ENCODE measurements at places on chromosomes 1 and 21. TPM values are rescaled to one million over a fixed set of nuclear protein-coding genes. Genes with fewer than 3 reads are reported as not detected.

RHD gene
- not detected for total RNA-seq

RIPPLY3 gene
- total RNA-seq = not detected

DENND1B gene
- 21.3 TPM for total RNA-seq

ADCY10 gene
- total RNA-seq = not detected

GJA8 gene
- total RNA-seq = not detected

NBPF9 gene
- total RNA-seq = 14.3 TPM

GIPC2 gene
- 0.51 TPM for total RNA-seq

ACTA1 gene
- total RNA-seq = not detected

ZSWIM5 gene
- 1.1 TPM for total RNA-seq

SHCBP1L gene
- total RNA-seq = not detected

PTPN22 gene
- 0.51 TPM for total RNA-seq

NHLH1 gene
- total RNA-seq = not detected

CHI3L2 gene
- total RNA-seq = not detected

TSPAN2 gene
- 9.0 TPM for total RNA-seq

ADORA3 gene
- total RNA-seq = not detected

SLC66A1 gene
- total RNA-seq = 16.2 TPM

PTGFR gene
- total RNA-seq = 13.3 TPM

DIP2A gene
- total RNA-seq = 14.3 TPM

WLS gene
- 26.7 TPM for total RNA-seq

TMPRSS15 gene
- total RNA-seq = not detected

NBPF4 gene
- total RNA-seq = not detected

CELA3B gene
- not detected for total RNA-seq

AIRE gene
- total RNA-seq = not detected

LAPTM5 gene
- total RNA-seq = not detected

CD247 gene
- total RNA-seq = not detected

SLC25A34 gene
- 0.13 TPM for total RNA-seq

S100A14 gene
- not detected for total RNA-seq

CENPS gene
- 25.4 TPM for total RNA-seq

CFHR1 gene
- total RNA-seq = not detected

CD48 gene
- not detected for total RNA-seq

STYXL2 gene
- not detected for total RNA-seq

TRIM33 gene
- total RNA-seq = 17.6 TPM

PGLYRP4 gene
- not detected for total RNA-seq

VCAM1 gene
- 1.4 TPM for total RNA-seq

CAPN9 gene
- total RNA-seq = not detected

SAMD11 gene
- 40.9 TPM for total RNA-seq

CELF3 gene
- not detected for total RNA-seq

CCDC24 gene
- 4.7 TPM for total RNA-seq

ACOT11 gene
- total RNA-seq = 4.8 TPM

MMEL1 gene
- total RNA-seq = not detected

SH2D1B gene
- total RNA-seq = not detected

AMY1A gene
- not detected for total RNA-seq

CLCA4 gene
- total RNA-seq = not detected

PLEKHN1 gene
- 1.4 TPM for total RNA-seq

PSRC1 gene
- total RNA-seq = 20.5 TPM

DLGAP3 gene
- not detected for total RNA-seq

S100A2 gene
- 9.0 TPM for total RNA-seq

S100B gene
- total RNA-seq = not detected

EXTL1 gene
- 3.4 TPM for total RNA-seq

ETV3L gene
- not detected for total RNA-seq

ANGPTL7 gene
- not detected for total RNA-seq

SPATA45 gene
- not detected for total RNA-seq

CD52 gene
- not detected for total RNA-seq
